ENCODE measurements at places on chromosomes 2 and 18. TPM values are rescaled to one million over a fixed set of nuclear protein-coding genes. Genes with fewer than 3 reads are reported as not detected.

DNA sequence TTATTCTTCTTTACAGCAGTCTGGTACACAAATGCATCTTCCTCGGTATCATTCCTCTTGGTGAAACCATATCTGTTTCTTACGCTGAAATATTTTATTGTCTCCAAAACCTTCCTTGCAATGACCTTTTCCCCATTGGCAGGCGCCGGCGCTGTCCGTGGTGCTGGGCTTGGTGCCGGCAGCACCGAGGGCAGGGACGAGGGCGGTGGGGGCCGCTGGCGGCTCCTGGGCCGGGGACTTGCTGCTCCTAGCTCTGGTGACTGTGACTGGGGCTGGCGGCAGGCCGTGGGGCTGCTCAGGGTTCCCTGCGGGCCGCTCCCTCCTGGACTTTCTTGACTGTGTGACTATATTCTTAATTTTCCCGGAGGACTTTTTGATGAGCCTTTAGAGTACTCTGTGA, 72.5 kb downstream of the GPR39 start:
- DNase-seq: no peak

Gene KCTD1
- polyA plus RNA-seq: not detected

DNA sequence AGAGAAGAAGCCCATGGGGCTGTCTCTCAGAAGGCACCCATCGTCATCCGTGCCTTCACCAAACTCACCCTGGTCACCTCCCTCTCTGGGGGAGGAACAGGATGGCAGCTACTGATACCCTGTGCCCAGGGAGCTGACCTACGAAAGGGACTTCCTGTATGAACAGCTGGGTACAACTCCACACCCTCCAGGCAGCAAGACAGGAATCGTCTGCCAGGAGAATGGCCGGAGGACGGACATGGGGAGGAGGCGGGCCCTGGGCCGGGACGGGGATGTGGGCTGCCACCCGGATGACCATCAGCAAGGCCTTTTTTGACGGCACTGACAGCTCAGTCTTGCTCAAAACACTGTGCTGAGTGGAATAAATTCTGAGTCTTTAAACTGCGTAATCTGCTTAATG, 243.6 kb downstream of the HDAC4 start:
- no peak for DNase-seq

Gene LYPD6B
- not detected for polyA plus RNA-seq

DNA sequence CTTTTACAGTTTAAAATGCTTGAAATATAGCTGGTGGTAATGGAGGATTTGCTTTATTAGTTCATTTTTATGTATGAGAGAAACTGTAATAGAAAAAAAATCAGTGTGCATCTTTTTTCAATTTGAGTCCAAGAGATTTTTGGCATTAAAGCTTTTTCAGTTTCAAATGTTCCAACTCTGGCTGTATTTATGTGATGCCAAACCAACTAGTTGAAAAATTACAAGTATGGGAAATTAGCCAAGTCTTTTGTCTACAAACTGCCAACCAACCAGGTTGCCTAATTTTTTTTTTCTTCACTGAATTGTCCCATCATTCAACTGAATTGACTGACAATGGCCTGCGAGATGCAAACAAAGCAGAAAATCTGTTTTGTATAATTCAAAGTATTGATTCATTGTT, 95.7 kb downstream of the ICOS start:
- no peak for DNase-seq

GRCh38 chr2:233823731-233824121, 30.6 kb downstream of the HJURP start:
- DNase-seq: no peak

- DNase-seq: no peak
Observed at GRCh38 chr2:47725808-47726207, 57.1 kb upstream of the MSH6 start.

GRCh38 chr2:109311771-109312170, 182.8 kb downstream of the SH3RF3 start:
- DNase-seq: no peak

Gene LTBP1
- not detected for polyA plus RNA-seq

Gene ITPRIPL1
- polyA plus RNA-seq: 13.6 TPM

DNA sequence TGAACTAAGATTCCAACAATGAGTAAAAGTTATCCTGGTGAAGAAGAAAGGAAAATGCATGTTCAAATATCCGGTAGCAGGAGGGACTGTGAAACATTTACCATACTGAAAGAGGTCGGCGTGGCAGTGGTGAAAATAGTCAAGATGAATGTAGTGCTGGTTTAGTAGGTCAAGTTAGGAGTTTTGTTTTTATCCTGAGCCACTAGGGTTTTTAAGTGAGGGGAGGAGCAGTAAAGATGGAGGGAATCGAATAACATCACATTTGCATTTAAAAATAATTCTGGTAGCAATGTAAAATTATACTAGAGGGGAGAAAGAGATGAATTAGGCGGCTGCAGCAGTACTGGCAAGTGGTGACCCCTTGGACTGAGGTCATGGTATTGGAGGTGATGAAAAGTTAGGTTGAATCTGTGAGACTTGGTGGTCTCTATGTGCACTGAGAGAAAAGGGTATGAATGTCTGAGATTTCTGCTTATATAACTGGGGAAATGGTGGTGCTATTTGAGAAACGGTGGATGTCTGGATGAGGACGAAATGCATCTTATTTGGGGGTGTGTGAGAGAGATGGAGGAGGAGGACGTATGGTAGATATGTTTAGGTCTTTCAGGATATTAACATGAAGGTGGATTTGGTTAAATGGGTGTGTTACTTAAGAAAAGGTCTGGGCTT, 5.9 kb downstream of the VAPA start:
- no peak for DNase-seq

DNA sequence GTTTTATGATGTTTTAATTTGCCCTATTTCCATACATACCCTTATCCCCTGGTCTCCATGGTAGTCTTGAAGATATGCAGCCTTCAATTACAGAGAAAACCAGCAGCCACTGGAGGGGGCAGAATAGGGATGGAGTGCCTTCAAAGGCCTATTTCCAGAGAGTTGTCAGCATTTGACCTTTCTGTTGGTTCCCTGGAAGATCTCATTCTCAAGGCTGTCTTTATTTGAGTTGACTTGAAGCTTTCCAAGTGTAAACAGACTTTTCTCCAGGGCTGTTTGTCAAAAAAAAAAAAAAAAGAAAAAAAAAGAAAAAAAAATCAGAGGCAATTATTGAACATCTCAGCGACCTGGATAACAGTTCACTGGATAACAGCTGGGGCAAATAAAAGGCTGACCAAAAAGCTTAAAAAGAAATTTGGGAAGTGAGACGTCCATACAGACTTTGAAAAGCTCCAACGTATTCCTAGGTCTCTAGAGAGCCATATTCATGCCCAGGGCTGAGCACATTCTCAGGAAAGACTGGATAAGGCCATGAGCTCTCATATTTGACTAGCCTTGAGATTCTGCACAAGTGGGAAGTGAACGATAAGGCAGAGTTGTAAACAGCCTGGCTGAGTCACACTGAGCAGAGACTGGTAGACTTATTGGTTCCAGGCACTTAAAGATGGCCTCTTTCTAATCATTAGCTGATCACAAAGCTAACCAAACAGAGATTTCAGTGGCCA, 126.6 kb downstream of the VAPA start:
- DNase-seq: no peak

Gene ACTG2
- polyA plus RNA-seq: 2.4 TPM

DNA sequence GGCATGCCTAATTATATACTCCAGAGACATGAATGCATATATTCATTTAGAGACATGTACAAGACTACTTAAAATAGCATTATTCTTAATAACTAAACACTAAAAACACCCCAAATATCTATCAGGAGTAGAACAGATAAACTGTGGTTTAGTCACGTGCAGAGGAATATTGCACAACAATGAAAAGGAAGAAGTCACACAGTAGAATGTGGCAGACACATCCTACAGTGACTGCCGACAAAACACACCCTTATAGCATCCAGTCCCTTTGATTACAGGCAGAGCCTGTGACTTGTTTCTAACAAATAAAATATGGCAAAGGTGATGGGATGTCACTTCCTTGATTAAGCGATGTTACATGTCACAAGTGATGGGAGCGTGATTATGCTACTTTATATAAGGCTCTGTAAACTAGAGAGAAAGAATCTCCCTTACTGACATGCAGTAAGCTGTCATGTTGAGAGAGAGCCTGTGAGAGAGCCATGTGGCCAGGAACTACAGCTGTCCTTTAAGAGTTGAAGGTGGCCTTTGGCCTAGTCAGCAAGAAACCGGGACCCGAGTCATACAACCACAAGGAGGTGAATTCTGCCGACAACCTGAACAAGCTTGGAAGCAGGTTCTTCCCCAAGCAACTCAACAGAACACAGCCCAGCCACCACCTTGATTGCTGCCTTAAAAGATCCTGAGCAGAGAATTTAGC, 39.1 kb upstream of the LGALSL start:
- DNase-seq: no peak

Gene DNAJC5G
- not detected for polyA plus RNA-seq

DNA sequence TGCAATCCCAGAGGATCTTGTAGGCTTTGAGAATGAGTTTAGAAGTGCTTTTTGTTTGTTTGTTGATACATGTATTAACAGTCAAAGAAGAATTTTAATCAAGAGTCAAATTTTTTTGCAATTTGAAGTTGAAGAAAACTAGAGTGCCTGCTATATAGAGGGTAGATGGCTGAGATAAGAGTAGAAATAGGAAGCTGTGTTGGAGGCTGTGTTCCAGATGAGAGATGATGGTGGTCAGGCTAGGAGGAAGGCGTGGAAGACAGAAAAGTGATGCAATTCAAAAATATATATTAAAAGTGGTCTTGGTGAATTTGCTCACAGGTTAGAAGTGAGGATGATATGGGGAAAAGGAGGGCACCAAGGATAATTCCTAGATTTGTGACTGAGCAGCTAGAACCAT, 978.3 kb downstream of the BCL11A start:
- DNase-seq: no peak

GRCh38 chr2:86189782-86190416, 5.4 kb downstream of the IMMT start:
- no peak for DNase-seq

DNA sequence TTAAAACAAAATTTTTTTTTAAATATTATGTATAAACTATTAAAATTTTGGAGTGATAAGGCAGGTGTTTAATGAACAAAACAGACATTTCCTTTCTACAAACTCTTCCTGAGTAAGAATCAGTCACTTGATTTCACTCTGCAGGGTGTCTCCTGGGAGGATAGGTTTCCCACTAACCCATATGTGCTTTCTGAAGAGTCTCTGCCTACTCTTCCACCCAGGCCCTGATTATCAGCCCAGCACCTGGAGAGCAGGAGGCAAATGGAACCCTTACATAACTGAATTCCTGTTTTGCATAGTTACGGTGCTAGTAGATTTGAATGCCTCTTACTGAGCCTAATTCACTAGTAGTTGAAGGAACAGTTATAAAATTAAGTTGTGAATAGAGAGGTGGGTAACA, 1718.6 kb downstream of the SUCLG1 start:
- DNase-seq: no peak

Data from CD4-positive, CD25-positive, alpha-beta regulatory T cell (primary cell).